ENCODE measurements at places on chromosomes 11 and 22. TPM values are rescaled to one million over a fixed set of nuclear protein-coding genes. Genes with fewer than 3 reads are reported as not detected.

MYOD1 gene
- total RNA-seq = not detected

NNMT gene
- total RNA-seq = not detected

CBLIF gene
- total RNA-seq = not detected

DNA sequence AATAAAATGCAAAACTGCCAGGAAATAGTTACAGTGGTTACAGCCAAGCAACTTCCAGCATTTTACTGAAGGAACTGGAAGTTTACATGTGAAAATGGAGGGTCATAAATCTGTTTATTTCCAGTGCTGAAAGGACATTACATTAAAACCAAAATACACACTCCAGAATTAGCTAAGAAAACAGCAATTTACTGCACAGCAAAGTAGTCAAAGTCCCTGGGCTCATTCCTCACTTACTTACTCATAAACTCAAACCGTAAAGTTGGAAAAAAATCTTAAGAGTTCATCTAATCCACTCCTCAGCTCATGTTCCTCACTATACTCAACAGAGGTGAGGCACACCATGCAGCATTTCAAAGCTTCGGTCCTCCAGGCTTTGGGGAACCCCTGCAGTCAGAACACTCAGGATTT, 17.4 kb downstream of the CTSC start:
- DNase-seq = no peak

- DNase-seq = no peak
Observed at GRCh38 chr11:72298931-72299330, 55.0 kb upstream of the PHOX2A start.

GRCh38 chr22:49460592-49461281, 366.9 kb downstream of the BRD1 start:
- no peak for DNase-seq

DNA sequence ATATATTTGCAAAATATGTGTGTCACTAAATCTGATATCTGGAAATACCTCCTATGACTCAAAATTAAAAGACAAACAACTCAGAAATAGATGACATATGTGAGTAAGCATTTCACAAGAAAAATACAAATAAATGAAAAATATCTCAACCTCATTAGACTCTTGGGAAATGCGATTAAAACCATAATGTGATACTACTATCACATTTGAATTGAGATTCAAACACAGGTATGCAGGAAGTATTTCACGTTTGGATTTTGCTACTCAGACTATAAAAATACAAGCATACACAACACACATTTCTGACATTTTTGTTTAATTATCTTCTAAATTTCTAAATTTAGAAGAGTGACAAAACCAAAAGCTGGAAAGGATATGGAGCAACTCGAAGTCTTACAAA, 811.9 kb upstream of the LRRC4C start:
- DNase-seq = no peak

GRCh38 chr22:20423906-20424551, 13.6 kb downstream of the SCARF2 start:
- no peak for DNase-seq
